Stimulated activated CD4-positive, alpha-beta T cell treated with anti-CD3 and anti-CD28 coated beads, Interleukin-2, amount 100 ng/mL, for 4 hours (primary cell): ENCODE measurements at places on chromosomes 1 and 21.

DNA sequence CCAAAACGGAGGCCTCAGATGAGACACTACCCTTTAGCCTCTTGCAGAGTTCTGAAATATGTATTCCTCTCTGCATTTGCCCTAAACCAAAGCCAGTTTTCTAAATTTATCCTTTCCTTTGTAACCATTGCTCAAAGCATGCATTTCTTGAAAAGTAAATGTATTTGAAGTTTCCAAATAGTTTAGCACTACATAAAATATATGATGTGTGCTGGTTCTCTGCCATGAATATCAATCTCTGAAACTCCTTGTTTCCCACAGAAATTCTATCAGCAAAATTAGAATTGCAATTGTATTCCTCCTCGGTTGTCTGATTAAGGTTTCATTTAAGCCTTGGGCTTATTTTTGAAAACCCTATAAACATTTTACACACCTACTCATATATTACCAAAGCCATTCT lies 137.1 kb upstream of the SYT6 start:
- DNase-seq: no peak

GRCh38 chr1:111538343-111539025 lies 35.1 kb upstream of the ADORA3 start:
- DNase-seq: no peak

GRCh38 chr1:43858324-43858723 lies 75.3 kb upstream of the ARTN start:
- no peak for DNase-seq

DNA sequence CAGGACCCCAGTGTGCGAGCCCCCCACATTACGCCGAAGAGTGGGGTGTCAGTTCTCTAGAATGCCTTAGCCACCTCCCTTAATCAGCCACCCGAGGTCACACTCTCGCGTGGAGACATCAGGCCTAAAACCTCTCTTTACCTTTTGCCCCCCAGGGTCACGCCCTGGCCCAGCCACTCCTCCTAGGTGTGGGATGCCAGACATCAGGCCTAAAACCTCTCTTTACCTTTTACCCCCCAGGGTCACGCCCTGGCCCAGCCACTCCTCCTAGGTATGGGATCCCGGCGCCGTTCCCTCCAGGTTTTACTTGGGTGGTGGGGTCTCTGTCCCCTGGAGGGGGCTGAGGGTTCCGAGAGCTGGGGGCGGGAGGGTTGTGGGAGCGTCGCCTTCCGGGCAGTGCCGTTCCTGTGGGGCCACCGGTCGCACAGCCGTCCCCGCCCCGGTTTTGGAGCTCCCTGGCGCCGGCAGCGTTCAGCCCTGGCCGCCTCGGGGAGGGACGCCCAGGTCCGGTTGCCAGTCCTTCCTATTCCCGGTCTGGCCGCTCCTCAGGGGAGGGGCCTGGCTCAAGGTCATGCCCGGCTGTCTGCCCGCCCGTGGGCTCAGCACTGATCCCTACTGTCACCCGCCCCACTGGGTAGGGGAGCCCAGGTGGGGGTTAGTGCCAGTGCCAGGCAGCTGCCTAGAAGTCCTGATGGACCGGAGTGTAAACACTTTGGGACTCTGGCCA lies 882 bp downstream of the VPS13D start:
- no peak for DNase-seq

- DNase-seq: no peak
Observed at GRCh38 chr1:3577711-3578432, 33.4 kb downstream of the MEGF6 start.

GRCh38 chr1:187465441-187465840 lies 636.7 kb downstream of the PLA2G4A start:
- DNase-seq: no peak

GRCh38 chr21:24223624-24224023 lies 1383.7 kb downstream of the MRPL39 start:
- DNase-seq: no peak

DNA sequence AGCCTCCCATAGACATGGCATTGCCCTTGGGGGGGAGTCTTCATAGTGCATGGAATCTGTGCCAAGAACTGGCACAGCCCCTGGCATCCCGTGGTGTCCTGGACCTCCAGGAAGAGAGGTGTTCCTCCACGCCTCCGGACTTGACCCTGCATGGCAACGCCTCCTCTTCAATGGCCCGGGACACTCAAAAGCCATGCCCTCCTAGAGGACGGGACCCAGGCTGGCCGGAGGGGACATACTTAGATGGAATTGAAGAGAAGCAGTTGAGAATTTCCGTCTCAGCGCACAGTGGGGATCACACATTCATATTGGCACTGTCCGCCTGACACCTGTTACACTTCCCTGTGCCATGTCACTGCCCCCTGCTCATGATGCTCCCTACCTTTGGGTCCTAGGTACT lies 38.4 kb upstream of the TENT5C start:
- DNase-seq: no peak

DNA sequence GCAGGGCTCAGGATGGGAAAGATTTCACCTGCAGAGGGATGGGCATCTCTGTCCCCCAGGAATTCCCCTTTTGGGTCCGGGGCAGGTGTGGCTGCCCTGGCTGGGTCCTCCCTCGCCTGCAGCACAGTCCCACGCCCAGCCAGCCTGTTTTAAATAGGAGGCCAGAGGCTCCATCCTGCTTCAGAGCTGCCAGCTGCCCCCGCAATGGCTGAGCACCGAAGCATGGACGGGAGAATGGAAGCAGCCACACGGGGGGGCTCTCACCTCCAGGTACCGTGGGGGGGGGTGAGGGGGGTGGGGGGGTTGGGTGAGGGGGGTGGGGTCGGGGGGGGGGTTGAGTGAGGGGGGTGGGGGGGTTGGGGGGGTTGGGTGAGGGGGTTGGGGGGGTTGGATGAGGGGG lies 3.6 kb downstream of the SCNN1D start:
- DNase-seq: no peak

DNA sequence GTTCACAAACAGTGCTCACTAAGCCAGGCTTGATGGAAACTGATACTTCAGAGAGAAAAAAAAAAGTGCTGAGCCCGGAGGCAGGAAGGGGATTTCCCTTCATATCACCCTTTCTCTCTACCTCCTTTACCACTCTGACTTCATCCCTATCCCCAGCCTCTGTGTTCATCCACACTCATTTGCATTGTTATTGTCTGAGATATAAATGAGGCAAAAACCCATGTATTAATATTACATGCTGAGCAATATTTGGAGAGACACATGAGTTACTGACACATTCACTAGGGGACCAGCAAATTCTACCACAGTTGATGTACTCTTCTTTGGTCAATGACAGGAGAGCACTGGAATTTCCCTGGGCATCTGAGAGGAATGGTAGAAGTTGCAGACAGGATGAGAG lies 175.8 kb downstream of the TNFSF18 start:
- DNase-seq: no peak

DNA sequence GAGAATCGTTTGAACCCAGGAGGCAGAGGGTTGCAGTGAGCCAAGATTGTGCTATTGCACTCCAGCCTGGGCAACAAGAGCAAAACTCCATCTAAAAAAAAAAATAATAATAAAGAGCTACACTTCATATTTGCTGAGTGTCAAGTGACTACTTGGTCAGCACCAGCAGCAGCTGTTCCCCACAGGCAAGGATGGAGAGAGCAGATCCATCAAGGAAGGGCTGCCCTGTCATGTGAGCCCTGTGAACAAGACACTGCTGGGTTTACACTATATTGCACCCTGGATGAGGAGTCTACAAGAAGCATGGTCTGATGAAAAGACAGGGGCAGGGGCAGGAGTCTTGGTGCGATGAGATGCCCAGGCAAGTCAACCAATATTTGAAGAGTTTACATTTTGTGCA lies 3.6 kb downstream of the CTNNBIP1 start:
- no peak for DNase-seq

DNA sequence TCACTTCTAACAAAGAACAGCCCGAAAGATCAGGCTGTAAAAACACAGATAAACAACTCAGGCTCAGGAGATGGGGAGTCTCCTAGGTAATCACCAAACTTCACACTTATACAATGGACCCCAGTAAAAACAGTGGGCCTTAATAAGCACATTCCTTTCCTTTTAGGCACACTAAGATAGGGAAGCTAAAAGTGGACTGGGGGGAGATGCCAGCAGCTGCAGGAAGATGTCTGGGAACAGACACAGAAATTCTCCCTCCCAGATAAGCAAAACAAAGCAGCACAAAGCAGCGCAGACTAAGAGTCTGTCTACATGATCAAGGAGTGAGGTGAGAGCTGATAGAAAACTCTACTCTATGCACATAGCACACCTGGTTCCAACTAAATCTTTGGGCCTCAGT lies 29.0 kb upstream of the CTBS start:
- DNase-seq: no peak

- no peak for DNase-seq
Observed at GRCh38 chr1:171590022-171590421, 32.0 kb upstream of the MYOCOS start.

DNA sequence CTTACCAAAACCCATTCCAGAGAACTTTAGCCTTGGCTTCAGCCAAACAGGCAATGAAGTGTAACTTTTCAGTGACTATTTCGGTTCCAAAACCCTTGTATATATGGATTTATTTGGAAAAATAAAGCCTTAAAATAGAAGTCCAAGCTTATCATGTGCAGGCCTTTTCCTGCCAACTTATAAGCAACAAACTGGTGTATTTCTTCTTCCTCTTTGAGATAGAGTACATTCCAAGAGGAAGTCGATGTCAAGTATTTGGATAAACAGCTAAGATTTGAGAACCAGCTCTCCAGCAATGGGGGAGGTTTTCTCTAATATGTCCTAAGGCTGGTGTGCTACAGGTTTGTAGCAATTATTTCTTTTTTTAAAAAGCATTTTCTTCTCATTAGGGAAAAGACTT lies 407.8 kb downstream of the DUSP10 start:
- no peak for DNase-seq

DNA sequence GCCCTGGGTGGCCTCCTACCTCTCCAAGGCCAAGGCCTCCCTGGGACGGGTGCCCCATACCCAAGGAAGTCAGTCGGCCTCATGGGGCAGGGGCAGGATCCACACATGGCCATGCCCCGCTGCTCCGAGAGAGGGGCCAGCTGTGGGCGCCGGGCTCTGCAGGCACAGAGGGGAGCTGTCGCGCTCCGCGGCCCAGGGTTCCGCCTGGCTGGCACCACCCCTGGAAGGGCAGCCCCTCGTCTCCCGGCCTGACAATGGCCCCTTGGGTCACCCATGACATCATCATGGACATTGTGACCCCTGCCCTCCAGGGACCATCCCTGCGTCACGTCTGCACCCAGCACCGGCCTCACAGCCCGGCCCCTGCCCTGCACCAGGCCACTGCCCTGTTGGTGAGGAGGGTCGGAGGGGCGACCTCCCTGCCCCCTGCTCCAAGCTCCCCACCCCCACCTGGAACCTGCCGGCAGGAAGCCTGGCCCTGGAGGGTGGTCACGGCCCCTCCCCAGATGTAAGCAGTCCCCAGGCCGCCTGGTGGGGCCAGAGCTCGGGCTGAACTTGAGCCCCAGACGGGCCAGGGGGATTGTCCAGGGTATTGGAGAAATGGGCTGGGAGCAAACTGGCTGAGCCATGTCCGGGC lies 5.8 kb downstream of the TTLL10 start:
- DNase-seq: no peak

DNA sequence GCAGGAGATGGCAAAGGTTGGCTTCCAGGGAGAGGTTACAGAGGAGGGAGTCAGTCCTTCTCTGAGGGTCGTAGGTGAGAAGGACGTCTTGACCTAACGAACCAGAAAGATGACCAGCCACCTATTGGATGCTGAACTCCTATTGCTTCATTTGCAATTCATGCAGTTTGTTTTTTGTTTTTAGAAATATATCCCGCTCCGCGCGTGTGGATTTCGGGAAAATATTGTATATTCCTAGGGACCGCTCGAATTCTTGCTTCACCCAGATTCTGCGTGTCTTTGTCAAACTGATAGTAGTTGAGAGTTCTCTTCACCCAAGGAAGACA lies 564 bp downstream of the DISP1 start:
- no peak for DNase-seq

GRCh38 chr1:150813028-150813707 lies 5.1 kb upstream of the CTSK start:
- peak; percentile 0 for DNase-seq

GRCh38 chr1:87678266-87678665 lies 349.6 kb downstream of the LMO4 start:
- no peak for DNase-seq

DNA sequence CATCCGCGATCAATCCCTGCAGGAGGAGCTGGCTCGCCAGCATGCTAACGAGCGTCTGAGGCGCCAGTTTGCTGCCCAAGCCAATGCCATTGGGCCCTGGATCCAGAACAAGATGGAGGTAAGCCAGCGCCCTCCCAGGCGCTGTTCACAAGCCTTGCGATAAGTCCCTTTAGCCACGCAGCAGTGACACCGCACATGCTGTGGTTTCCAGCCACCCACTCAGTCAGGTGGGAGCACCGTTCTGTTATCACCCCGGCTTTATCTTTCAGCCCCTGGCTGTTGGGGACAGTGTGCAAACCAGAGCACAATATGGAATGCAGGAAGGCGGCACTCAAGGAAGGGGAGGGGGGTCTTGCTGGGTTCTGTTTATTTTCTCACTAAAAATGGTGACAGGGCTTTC lies 41.1 kb upstream of the MTR start:
- DNase-seq: no peak

- DNase-seq: no peak
Observed at GRCh38 chr1:11355559-11356475, 82.8 kb downstream of the UBIAD1 start.

DNA sequence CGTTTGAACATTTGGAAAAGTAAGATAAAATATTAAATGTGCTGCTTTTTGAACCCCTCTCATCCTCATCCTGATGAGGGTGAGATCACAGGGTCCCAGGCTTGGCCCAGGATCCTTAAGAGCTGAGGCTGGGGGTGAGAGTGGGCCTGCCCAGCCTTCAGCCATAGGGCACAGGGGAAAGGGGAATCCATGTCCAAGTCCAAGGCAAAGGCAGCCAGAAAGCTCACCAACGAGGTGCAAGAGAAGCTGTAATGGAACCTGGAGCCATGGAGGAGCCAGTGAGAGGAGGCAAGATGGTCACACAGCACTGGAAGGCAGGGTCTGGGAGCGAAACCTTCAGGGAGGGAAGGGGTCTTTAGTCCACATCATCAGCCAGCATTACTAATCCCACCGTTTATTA lies 191.9 kb downstream of the RRAGC start:
- DNase-seq: no peak

GRCh38 chr1:11412141-11412540 lies 66.8 kb upstream of the DISP3 start:
- DNase-seq: no peak

DNA sequence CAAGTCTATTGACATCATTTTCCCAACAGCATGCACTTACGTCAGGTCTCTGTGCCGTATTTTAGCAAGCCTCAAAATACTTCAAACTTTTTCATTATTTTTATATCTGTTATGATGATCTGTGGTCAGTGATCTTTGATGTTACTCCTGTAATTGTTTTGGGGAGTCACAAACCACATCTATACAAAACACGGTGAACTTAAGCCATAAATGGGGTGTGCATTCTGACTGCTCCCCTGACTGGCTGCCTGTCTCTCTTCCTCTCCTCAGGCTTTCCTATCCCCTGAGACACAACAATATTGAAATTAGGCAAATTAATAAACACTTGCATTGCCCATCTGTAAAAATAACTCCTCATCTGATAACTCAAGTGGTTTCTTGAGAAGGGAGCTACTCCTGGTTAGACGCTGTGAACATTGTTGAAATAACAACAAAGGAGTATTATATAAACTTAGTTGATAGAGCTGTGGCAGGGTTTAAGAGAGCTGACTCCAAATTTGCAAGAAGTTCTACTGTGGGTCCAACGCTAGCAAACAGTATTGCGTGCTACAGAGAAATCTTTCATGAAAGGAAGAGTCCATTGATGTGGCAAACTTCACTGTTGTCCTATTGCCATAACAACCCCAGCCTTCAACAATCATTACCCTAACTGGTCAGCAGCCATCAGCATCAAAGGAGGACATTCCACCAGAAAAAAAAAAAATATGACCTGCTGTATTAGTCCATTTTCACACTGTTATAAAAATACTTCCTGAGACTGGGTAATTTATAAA lies 105.8 kb upstream of the DSCAM start:
- no peak for DNase-seq
